RCC 7860 (cell line): ENCODE measurements at places on chromosomes 4 and X.
A peak's percentile ranks its signal among the peaks of the same experiment; 100 is the strongest.

DNA sequence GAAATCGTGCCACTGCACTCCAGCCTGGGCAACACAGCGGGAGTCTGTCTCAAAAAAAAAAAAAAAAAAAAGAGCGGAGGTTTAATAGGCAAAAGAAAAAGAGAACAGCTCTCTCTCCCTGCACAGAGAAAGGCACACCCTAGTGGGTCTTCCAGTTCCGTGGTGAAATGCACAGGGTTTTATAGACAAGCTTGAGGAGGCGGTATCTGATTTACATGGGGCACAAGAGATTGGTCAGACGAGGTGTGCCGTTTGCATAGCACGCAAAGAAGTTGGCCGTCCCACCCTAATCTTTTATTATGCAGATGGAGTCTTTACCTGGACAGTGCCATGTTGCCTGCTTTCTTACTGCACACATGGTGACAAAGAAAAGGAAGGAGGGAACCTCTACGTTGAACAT is 33.5 kb upstream of the REST start:
- no peak for DNase-seq

GRCh38 chr4:184756399-184756798 is 22.5 kb upstream of the CENPU start:
- DNase-seq, result no peak

DNA sequence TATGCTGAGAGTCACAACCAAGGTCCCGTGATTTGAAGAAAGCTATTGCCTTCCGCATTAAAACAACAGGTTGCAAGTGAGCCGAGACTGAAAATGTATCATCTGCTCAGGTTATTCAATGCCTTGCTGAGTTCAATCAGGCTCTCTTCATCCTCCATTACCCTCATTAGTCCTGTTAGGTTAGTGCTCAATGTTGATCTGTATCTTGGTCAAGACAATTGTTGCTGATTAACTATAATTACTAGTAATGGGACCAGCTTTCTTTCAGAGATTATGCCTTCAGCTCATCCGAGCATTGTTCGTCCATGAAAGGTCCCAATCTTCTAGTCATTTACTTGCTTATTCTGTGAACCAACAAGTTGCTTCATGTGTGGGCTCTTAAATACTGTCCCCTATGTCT is 534.6 kb upstream of the FAM241A start:
- no peak for DNase-seq

- DNase-seq, result no peak
Measured at GRCh38 chr4:54719378-54719777, 61.6 kb downstream of the KIT start.

DNA sequence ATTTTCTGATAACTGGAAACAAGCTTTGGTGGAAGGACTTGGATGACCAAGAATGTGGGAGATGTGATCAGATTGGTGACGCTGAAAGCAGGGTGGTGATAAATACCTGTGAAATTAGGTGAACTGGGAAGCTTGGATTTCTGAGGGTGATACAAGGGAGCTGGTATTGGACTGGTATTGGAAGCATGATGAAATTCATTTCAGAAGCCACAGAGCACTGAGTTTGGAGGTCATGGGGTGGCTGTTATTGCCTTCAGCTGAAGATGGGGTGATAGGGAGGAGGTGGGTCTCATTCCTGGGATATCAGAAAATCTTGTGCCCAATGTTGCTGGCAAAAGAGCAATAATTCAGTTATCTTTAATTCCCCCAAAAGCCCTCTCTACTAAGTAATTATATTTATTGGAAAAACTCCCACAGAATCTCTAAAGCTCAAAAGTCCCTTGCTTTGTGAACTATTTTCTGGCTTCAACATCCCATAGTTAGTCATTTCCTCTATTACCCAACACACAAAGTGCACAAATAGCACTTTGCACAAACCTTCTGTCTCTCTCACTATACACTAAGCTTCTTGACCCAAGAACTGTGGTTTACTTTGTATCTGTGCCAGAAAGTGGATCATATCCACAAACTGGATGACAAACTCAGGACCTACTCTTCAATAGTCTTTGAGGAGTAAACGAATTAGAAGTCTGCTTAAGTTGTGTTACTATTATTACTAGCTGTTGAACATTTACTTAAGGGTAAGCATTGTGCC is 23.1 kb upstream of the CAMK2D start:
- peak; percentile 85 for DNase-seq

DNA sequence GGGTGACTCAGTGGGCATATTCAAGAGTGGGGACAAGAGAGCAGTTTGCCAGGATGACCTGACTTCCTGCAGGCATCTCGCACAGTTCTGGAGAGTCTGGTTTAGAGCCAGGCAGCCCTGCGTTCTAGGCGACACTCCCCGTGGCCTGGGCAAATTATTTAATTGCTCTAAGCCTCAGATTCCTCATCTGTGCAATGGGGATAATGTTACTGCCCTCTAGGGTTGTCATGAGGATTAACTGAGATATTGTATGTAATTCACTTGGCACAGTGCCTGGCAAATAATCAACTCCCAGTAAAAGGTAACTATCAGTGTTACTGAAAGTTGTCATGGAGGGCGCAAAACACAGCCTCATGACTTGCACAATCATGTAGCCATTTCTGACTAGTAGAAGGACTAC is 48.8 kb upstream of the PITX2 start:
- DNase-seq, result no peak

DNA sequence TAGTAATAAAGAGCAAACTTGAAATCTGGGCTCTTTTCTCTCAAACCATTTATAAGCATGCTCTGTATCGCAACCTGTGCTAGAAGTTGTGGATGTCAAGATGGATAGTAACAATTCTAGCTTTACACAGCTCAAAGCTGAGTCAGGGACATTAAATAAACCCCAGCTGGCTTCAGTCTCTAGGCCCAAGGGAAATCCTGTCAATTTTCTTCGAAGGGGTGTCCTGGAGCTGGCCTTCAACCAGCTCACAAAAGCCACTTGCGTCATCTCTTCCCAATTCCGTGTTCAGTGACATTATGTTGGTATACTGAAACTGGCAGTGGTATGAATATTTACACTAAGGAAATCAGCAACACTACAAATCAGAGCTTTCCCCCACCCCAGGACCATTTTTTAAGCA is 89.8 kb upstream of the PRKG2 start:
- no peak for DNase-seq
